GM23338 (cell line): ENCODE measurements at places on chromosomes 16 and 17.

GRCh38 chr17:13749891-13750235 is 148.1 kb upstream of the HS3ST3A1 start:
- no peak for DNase-seq

DNA sequence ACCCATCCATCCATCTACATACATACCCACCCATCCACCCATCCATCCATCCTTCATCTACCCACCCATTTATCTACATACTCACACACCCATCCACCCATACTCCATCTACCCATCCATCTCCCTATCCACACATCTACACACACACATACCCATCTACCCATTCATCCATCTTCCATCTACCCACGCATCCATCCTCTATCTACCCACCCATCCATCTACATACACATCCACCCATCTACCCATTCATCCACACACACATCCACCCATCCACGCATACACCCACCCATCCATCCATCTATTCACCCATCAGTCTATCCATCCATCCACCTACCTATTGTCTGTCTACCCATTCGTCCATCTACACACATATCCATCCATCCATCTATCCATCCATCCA is 227.8 kb downstream of the ZNF423 start:
- no peak for DNase-seq

DNA sequence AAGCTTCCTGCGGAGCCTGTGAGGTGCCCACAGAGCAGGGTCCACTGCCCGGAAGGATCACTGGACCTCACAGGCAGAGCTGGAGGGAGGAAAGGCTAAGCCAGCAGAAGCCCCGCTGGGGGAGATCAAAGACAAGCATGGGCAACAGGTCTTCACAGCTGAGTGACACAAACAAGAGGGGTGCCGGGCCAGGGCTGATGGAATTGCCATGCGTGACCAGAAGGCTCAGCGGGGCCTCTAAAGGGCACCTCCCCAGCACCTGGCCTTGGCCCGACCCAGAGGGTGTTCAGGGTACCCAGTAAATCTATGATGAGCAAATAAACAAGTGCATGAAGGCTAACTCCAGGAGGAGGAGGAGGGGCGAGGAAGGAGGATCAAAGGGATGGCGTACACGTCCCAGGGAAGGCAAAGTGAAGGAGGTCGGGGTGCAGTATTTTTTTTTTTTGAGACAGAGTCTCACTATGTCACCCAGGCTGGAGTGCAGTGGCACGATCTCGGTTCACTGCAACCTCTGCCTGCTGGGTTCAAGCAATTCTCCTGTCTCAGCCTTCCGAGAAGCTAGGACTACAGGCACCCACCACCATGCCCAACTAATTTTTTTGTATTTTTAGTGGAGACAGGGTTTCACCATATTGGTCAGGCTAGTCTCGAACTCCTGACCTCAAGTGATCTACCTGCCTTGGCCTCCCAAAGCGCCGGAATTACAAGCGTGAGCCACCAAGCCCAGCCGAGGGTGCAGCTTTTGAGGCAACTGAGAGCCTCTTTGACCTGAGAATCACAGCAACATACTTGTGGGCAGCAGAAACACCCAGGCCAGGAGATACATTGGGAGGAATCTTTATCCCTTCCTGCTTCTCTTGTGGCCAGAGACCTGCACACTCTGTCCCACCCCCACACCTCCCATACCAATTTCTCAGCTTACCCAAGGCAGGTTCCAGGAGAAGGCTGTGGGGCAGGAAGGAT is 16.1 kb upstream of the EXOC7 start:
- no peak for DNase-seq

GRCh38 chr16:2429771-2430663 is 770 bp downstream of the CCNF start:
- peak; percentile 51 for DNase-seq

GRCh38 chr17:28740406-28741357 is 3.1 kb upstream of the TRAF4 start:
- no peak for DNase-seq

DNA sequence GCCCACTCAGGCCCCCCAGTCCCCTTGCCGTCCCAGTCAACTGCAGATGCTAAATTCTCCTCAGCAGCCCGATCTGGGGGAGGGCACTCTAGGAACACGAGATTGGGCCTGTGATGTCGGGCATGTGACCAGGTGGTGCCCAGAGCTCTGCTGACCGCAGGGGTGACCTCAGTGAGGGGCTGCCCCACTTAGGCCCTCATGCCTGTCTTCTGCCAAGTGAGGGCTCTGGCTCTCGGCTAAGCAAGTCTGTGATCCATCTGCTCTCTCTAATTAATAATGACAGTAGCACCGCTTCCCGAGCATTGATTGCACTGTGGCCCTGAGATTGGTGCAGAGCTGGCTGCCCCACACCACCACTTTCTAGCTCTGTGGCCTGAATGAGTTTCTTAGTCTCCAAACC is 138.8 kb downstream of the MRM1 start:
- DNase-seq, result no peak

DNA sequence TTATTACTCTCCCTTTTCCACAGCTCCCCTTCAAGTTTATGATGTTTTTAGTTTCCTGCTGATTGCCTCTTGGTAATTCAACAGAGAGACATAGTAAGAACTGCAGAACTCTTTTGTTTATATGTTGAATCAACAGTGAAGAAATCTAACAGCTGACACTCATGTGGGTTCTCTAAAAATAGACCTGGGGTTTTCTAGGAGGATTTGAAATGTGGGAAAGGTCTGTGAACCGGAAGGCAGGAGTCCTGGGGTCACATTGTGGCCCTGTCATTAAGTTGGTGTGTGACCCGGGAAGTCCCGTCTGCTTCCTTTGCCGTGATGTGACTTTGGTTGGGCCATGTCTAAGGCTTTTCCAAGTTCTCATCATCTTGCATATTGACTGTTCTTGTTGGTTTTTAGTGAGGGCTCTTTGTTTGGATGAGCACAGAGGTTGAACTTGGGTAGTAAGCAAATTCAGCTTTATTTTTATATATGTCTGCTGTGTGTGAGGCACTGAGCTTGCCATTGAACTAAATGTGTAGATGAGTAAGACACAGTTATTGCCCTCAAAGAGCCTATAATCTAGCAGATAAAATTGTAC is 48.5 kb upstream of the HS3ST3A1 start:
- no peak for DNase-seq

- DNase-seq, result no peak
Measured at GRCh38 chr16:28991687-28992086, 6.8 kb downstream of the LAT start.

DNA sequence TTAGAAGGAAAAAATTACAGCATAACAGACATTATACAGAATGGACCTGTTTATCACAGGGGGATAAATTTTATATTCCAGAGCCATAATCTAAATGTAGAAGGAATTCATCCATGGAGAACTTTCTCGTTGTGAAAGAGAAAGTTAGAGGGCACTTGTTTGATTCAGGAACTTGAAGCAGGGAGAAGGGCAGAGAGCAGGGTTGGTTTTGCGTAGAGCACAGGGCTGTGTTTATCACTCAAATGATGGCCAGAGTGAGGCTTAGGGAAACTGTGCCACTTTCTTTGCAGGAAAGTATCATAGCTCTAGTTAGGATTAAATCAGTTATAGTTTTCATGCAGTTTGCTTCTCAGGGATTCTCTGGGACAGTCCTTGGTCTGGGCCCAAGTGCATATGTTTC is 29.1 kb upstream of the MED13 start:
- DNase-seq, result no peak

GRCh38 chr16:74448990-74449389 is 27.7 kb upstream of the CLEC18B start:
- DNase-seq, result no peak

DNA sequence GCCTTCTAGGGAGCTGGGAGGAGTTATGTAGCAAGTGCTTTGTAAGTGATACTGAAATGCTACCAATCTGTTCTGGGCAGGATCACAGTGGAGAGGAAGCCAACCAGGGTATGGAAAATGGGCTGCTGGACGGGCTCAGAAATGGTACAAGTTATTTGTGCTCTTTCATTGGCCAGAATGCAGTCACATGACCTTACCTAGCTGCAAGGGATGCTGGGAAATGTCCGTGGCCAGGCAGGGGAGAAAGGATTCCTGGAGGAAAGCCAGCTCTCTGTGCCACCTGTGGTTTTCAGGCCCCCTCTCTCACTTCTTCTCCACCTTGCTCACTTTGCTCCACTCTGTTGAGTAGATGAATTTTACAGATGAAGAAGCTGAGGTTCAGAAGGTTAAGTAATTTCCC is 4.8 kb downstream of the EEF2K start:
- DNase-seq, result no peak

DNA sequence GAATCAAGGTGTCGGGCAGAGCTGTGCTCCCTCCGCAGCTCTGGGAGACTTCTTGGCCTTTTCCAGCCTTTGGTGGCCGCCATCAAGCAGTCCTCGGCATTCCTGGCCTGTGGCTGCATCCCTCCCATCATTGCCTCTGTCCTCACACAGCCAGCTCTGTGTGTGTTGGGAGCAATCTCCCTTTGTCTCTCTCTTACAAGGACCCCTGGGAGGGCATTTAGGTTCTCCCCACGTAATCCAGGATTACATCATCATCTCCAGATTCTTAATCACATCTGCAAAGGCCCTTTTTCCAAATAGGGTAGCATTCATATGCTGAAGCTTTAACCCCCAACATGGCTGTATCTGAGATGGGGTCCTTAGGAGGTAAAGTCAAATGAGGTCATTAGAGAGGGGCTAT is 4.1 kb upstream of the DNAH17 start:
- no peak for DNase-seq

DNA sequence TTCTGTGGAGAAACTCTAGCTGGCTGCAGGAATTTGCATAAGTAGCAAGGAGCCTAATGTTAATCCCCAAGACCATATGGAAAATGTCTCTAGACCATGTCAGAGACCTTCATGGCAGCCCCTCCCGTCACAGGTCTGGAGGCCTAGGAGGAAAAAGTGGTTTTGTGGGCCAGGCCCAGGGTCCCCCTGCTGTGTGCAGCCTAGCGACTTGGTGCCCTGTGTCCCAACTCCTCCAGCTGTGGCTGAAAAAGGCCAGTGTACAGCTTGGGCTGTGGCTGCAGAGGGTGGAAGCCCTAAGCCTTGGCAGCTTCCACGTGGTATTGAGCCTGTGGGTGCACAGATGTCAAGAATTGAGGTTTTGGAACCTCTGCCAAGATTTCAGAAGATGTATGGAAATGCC is 306.9 kb upstream of the CA10 start:
- DNase-seq, result no peak

DNA sequence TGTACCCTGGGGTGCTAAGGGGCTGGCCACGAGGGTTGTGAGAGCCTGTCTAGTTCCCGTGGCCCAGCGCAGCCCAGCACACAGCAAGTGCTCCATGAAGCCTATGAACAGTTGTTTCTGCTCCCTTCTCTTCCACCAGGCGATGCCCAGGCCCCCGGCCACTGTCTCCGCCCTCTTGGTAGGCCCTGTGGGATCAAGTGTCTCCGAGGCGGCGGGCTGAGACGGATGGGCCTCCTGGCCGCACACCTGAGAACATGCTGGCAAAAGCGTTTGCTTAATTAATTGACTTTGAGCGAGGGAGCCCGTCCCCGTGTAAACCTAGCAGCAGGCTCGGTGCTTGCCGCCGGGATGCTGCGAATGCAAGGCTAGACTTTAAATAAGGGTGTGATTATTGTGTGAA is 129.7 kb upstream of the GSE1 start:
- DNase-seq, result no peak

DNA sequence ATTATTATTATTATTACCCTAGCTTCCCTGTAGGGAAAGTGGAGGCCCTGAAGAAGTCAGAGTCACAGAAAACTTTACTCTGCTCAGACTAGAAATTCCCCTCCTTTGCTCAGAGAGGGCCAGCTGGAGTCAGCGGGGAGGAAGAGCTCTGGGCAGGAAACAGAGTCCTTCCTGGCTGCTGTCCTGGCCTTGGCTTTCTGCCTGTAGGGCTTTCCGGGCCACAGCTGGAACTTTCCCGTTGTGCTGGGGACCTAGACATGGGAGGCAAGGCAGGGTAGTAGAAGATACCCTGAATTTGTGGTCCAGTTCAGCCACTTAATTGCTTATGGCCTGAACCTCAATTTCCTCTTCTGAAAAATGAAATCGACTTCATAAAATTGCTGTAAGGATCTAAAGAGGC is 14.0 kb upstream of the CCL2 start:
- no peak for DNase-seq

- no peak for DNase-seq
Measured at GRCh38 chr16:89525146-89525913, 17.1 kb downstream of the SPG7 start.

DNA sequence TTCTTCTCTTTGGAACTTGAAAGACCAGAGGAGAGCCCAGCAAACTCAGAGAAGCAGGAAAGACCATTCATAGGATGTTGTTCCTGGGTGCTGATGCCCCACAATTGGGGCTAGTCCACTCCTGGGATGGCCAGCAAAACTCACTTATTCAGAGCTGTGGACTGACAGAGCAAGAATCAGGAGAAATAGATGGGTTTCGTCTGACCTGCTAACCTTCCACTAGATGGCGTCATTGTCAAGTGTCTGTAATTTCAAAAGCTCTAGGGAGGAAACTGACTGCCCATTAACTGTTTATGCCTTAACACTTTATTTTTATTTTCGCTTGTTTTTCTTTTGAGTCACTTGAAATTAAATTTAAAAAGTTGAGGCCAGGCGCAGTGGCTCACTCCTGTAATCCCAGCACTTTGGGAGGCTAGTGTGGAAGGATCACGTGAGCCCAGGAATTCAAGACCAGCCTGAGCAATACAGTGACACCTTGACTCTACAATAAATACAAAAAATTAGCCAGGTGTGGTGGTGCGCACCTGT is 28.7 kb upstream of the MILR1 start:
- DNase-seq, result peak; percentile 84

GRCh38 chr17:22505660-22506059 is 813.3 kb downstream of the KCNJ18 start:
- no peak for DNase-seq

DNA sequence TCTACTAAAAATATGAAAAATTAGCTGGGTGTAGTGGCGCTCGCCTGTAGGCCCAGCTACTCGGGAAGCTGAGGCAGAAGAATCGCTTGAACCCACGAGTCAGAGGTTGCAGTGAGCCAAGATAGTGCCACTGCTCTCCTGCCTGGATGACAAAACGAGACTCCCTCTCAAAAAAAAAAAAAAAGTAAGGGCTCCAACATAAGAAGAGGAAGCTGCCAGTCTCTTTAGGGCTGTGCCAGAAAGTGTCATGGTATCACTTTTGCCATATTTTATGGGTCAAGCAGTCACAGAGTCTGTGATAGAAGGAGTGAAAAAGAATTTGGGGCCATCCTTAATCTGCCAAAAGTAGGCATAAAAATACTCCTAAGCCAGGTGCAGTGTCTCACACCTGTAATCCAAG is 1.4 kb upstream of the PIPOX start:
- DNase-seq, result no peak

GRCh38 chr16:3475604-3476375 is 19.5 kb downstream of the C16orf90 start:
- no peak for DNase-seq

GRCh38 chr16:4945560-4946502 is 8.9 kb upstream of the PPL start:
- no peak for DNase-seq

- DNase-seq, result no peak
Measured at GRCh38 chr17:80164185-80164584, 5.6 kb upstream of the CARD14 start.

- DNase-seq, result peak; percentile 89
Measured at GRCh38 chr17:8133399-8133798, 9.5 kb upstream of the HES7 start.

- DNase-seq, result no peak
Measured at GRCh38 chr16:12178251-12178990, 201.9 kb downstream of the SNX29 start.

- no peak for DNase-seq
Measured at GRCh38 chr17:58004060-58004459, 3.0 kb downstream of the SRSF1 start.

- no peak for DNase-seq
Measured at GRCh38 chr16:87040169-87041117, 276.7 kb downstream of the C16orf95 start.

- no peak for DNase-seq
Measured at GRCh38 chr17:10055262-10055975, 143.0 kb downstream of the GAS7 start.
